ENCODE measurements at places on chromosomes 2 and 18.
A peak's percentile ranks its signal among the peaks of the same experiment; 100 is the strongest.

DNA sequence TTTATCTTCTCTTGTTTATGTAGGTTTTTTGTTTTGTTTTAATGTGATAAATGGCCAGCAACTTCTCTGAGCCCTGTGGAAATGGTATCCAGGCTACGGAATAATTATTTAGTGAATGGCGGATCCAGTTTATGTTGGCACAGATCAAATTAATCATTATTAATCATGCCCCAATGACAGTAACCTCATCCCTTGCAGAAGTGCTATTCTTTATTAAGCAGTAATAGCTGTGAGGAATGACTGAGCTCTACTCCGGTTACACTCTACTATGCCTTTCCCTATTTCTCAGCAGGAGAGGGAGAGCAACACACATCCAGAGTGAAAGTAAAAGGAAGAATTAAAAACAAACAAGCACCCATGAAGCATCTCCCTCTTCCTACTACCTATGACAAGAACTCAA is 84.8 kb downstream of the SETBP1 start:
- DNase-seq, result no peak

DNA sequence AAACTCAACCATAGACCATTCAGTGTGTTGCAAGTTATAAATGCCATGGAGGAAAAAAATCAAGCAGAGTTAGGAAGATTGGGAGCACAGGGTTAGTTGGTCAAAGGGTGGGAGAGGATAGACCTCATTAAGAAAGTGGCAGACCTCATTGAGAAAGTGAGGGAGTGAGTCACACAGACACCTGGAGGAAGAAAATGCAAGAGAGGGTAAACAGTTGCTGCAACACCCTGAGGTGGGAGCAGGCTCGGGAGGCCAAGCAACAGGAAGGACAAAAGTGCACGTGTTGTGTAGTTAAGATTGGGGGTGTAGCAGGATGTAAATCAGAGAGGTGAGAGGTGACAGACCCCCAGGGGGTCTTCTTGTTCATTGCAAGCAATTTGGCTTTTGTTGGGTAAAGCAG is 6.4 kb downstream of the IL1RL1 start:
- DNase-seq, result no peak

DNA sequence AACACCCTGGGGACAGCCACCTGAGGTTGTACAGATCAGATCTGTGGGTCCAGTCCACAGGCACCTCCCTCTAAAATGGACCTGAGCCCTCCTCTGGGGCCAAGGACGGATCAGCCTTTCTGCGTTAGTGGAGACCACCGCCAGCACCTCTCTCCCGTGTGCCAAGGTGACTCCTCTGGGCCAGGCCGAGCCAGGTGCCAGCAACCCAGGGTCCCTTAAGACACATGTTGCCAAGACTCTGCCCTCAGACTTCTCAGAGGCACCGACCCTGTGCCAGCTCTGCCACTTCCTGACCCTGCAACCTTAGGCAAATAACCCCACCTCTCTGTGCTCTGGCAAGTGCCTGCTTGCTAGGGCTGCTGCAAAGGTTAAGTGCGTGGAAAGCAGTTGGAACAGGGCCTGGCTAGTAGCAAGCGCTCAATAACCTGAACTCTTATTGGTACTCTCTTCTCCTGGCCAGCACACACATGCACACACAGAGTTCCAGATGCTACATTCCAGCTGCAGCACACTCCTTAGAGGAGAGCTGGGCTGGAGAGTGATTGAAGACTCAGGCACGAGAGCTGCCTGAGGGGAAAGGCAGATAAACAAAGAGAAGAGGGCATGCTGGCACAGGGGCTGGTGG is 105.6 kb downstream of the TNS1 start:
- DNase-seq, result no peak

DNA sequence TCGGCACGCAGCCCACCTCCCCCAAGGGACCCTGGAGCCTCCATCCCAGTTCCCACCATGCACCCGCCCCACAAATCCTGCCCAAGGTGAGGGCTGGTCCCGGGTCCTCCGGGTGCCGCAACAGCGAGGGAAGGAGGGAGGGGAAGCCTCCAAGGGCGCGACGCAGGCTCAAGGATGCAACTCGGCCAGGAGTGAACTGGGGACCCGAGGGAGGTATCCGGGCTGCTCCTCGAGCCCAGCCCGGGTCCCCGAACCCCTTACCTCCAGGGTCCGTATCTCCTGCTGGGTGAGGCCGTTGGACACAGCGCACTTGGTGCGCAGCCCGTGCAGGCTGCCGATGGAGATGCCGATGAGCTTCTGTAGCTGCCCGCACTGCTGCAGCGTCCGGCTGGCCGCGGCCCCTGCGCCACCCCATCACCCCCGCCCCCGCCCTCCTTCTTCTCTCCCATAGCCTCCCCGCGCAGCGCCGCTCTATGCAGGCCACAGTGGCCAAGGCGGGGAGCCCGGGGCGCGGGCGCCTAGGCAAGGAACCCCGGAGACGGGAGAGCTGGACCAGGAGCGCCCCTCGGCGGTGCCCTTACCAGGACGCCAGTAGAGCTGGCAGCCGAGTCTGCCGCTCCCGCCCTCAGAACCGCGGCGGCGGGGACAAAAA is 124.1 kb downstream of the ANKRD30BL start:
- no peak for DNase-seq

GRCh38 chr18:36496022-36496421 is 198.5 kb downstream of the FHOD3 start:
- no peak for DNase-seq

DNA sequence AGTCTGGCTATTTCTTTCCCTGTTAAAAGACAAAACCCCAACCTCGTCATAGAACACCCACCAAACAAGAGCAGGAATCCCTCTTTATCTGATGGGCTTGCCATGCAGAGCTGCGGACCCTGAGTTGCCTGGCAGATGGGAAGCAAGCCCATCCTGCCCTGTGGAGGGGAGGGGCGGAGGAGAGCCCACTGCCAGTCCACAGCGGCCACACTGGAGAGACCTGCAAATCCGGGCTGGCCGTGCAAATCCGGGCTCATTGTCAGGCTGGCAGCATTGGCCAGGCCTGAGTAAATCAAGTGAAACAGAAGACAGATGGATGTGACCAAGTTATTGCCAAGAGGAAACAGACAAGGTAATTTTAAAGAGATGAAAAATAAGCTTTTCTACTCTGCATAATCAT is 22.0 kb downstream of the MYL12B start:
- no peak for DNase-seq

DNA sequence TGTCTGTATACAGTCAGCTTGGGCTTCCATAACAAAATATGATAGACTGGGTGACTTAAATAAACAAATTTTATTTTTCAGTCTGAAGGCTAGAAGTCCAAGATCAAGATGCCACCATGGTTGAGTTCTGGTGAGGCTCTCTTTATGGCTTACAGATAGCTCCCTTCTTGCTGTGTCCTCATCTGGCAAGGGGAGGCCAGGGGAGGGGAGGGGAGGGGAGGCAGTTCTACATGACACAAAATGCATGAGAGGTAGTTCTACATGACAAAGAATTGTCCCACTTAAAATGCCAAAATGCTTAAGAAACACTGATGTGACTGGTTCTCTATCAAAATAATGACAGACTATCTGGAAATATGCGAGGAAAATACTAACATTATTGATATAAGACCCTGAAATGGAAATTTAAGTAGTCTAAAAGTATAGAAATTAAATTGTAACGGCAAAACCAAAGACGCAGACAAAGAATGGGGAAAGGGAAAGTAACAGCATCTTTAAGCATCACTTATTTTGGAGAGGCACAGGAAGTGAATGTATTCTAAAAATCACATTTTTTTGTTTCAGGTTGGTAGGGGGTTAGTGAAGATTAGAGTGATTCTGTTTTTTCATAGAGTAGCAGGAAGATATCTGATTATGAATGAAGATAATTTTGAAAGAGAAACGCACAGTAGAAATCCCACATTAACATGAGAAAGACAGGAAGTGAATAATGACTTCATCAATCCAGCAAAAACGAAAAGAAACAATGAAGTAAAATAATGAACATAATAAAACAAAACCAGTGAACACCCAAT is 131.4 kb downstream of the STRN start:
- peak; percentile 6 for DNase-seq

DNA sequence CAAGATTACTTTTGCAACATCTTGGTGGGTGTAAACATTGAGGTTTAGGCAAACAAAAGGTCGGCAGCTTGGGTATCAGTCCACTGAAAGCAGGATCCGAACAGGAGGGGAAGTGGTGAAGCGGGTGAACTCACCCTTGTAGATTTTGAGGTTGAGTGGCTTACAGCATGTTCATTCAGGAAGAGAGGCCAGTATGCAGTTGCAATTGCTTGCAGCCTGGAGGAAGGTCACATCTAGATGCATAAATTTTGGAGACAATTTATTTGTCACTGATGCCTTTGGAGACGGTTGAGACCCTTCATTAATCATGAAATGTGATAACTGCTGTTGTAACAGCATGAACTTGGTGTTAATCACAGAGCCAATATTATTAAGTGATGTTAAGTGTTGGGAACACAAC is 131.1 kb downstream of the LTBP1 start:
- no peak for DNase-seq

Measured in CD4-positive, alpha-beta memory T cell (primary cell).